ENCODE measurements at places on chromosomes 7 and 10.

DNA sequence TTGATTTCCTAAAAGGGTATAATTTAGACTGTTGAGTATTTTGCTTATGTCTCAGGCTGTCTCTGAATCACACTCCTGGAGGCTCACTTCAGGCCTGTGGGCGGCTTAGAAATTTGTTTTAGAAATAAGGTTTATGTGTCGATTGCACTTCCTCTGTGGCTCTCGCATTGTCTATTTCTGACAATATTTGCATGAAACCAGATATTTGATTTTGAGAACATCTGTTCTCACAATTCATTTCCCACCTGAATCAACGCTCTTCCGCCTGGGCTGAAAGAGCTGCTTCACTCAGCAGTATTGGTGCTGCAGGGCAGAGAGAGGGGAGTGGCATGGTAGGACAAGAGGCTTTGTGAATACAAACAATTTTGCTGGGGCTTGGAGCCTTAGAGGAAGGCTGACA, 262.0 kb downstream of the ADRA2A start:
- DNase-seq: no peak

GRCh38 chr10:94316560-94316959, 46.2 kb downstream of the NOC3L start:
- no peak for DNase-seq

DNA sequence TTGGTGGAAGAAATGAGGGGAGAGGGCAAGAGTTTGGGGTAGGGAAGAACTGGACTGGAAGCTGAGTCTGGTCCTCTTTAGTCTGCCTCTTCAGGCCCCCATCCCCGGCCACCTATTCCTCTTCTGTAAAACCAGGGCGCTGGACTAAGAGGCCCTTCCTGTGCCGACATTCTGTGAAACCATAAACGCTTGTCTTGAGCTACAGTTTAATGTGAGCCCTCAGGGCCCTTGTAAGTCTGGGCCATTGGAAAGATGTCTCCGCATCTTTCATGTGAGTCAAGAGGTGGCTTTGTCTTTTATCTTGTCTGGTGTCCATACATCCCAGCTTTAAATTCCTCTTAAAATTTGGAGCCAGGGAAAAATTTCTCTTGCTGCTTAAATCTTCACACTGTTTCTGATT, 90.6 kb downstream of the PLCE1 start:
- DNase-seq: no peak

GRCh38 chr7:155988416-155988815, 176.2 kb upstream of the SHH start:
- no peak for DNase-seq

GRCh38 chr10:74824900-74825370, 1.5 kb upstream of the KAT6B start:
- DNase-seq: no peak

DNA sequence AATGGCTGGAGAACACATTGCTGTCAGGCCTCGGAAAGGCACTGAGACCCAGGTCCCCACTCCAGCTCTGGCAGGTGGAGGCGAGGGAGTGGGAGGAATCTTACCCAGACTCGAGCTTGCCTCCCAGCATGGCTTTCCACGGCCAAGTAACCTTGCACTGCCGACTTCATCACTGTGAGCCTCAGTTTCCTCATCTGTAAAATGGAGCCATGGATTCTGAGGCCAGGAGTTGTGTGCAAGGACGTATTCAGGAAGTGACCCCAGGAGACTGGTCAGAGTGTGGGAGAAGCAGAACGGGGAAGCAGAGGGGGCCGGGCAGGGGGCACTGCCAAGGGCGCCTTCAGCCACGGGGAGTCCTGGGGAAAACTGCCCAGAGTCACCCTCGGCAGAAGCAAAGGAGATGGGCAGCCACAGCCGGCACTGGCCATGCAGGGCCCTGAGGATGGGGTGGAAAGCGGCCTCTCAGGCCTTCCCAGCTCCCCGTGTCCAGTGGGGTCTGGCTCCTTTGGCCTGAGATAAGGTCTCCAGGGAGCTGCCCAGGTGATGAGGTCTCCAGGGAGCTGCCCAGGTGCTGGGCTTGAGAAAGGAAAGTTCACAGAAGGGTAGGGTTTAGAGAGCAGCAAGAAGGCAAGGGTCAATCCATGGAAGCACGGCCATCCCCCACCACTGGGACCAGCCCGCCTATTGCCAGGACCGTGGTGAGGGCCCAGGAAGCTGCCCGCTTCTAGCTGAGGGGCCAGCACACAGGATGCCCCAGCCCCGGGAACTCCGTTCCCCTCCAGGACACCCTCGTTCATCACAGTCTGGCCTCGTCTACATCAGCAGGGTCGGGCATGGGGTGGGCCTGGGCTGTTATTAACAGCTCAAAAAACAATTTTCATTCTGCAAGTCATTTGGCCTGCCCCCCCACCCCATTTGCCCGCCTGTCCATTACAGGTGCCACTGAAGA, 34.3 kb upstream of the EN2 start:
- no peak for DNase-seq

DNA sequence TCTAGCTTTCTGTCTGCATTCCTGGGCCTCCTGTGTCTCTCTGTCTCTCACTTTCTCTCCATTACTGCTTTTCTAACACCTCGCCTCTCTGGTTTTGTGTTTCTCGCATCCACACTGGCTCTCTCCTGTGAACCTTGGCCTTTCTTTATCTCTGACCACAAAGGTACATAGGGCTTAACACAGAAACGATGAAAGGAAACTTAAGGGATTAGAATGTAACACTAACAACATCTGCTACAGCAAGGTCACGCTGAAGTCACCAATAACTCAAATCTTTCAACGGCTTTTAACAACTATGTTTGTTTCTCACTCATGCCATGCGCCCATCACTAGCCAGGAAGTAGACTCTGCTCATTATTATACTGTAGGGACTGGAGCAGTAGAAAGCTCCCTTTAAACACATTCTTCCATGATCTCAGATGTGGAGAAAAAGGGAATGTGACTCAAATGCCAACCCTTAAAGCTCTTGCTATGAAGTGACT, 9.3 kb upstream of the OR6V1 start:
- DNase-seq: no peak
